ENCODE measurements at places on chromosomes 2 and 18.

DNA sequence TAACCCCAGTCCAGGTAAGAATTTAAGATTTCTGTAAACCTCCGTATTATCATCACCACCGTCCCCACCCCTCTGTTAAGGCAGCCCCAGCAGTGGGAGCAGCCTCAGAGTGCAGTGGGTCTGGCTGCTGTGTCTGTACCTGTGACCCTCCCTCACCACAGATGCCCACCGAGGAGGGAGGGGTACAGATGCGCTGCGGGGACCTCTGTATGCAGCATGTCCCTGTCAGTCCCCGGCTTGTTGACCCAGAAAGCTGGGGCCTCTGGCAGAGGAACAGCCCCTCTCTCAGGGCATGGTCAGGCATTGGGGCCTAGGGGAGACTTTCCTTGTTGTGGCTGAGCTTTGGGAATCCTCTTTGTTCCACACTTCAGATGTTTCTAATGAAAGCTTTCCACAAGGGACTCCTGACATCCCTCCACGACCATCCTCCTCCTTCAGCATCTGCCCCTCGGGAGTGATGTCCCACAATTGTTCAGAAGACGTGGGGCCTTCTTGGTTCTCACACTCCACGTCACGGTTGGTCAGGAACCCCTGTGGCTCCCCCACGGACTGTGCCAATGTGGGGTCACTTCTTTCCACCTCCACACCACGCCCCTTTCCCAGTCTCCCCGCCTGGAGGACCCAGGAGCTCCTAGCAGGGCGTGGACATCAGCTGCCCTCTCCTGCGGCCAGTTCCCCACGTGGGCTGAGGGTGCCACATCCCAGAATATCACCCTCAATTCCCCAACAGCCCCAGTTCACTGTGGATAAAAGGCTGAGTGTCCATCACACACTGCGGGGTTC lies 384.2 kb upstream of the MYT1L start:
- no peak for DNase-seq

GRCh38 chr18:45749918-45750689 lies 26.1 kb downstream of the SLC14A1 start:
- no peak for DNase-seq

GRCh38 chr2:238731961-238732360 lies 115.9 kb upstream of the TWIST2 start:
- DNase-seq: no peak

DNA sequence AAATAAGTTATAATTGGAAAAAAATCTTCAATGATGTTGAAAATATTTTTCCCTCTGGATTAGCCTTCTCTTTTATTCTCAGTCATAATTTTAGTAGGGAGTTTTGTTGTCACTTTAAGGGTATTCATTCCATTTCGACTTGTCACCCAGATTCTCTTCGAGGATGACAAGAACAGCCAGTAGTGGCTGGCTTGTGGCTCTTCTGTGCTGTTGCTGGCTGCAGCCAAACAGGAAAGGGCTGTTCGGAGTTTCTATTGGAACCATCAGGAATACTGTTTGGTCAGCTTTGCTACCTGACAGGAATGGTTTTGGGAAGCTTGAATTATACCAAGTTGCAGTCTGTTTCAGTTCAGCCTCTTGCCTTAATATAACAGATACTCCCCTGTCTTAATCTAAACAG lies 41.6 kb downstream of the MGAT5 start:
- DNase-seq: no peak

- no peak for DNase-seq
These were observed 60.5 kb upstream of the LGALSL start for GRCh38 chr2:64393383-64394010.
